Activated CD4-positive, alpha-beta T cell treated with anti-CD3 and anti-CD28 coated beads, Interleukin-10, Interleukin-2, amounts not matched to agents 100 ng/mL and 50 ng/mL, durations not matched to agents 16 hours and 8 hours (primary cell): ENCODE measurements at places on chromosomes 1 and 21.

GRCh38 chr1:53431805-53432565, 27.2 kb upstream of the DMRTB1 start:
- no peak for DNase-seq

DNA sequence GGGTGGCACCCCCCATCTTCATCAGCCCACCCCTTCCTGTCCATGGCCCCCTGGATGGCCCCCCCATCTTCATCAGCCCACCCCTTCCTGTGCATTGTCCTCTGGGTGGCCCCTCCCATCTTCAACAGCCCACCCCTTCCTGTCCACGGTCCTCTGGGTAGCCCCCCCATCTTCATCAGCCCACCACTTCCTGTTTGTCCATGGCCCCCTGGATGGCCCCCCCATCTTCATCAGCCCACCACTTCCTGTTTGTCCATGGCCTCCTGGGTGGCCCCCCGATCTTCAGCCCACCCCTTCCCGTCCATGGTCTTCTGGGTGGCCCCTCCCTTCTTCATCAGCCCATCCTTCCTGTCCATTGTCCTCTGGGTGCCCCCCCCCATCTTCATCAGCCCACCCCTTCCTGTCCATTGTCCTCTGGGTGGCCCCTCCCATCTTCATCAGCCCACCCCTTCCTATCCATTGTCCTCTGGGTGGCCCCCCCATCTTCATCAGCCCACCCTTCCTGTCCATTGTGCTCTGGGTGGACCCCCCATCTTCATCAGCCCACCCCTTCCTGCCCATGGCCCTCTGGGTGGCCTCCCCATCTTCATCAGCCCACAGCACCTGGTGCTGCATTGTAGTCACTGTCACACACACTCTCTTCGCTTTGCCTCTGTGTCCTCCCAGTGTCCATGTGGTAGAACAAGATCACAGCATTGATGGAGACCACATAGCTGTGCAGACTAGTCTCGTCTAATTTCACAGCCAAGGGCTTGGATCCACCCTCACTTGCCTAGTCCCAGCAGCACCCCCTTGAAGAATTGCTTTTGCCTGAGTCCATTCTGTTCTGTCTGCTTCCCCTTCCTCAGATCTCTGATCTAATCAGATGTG, 95.9 kb downstream of the PCBP3 start:
- DNase-seq = no peak

DNA sequence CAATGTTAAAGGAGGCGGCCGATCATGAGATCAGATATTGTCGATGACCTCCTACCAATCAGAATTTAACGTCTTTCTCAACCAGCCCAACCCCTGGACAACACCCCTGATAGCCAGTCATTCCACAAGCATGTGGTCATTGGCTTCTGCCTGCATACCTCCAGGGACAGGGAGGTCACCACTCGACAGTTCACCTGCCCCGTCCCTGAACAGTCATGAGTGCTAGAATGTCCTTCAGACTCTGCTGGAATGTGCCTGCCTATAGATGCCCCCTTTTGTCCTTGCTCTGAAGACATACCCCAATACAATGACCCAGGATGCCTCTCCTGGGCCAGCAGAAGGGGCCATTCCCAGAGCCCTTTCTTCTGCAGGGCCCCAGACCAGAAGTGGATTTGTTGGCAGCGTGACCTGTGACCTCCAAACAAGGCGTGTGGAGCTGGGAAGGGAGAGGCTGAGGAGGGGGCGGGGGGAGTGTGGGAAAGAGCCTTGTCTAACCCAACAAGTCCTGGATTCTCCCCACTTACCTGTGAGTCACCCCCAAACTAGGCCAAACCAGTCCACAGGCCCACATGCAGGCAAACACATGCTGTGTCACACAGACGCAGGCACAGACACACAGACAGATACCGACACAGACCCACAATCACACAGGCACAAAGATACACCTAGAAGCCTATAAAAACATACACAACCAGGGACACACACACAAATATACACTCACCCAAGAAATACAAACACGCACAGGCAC, 2.2 kb downstream of the CRYBG2 start:
- no peak for DNase-seq

- peak; percentile 11 for DNase-seq
Measured at GRCh38 chr1:7885513-7886404, 32.9 kb upstream of the UTS2 start.
